ENCODE measurements at places on chromosomes 16 and 17.

GRCh38 chr17:64683796-64684195 lies 21.7 kb upstream of the SMURF2 start:
- DNase-seq = no peak

- DNase-seq = no peak
These were observed 82.9 kb upstream of the GPRC5B start for GRCh38 chr16:19967561-19967960.

DNA sequence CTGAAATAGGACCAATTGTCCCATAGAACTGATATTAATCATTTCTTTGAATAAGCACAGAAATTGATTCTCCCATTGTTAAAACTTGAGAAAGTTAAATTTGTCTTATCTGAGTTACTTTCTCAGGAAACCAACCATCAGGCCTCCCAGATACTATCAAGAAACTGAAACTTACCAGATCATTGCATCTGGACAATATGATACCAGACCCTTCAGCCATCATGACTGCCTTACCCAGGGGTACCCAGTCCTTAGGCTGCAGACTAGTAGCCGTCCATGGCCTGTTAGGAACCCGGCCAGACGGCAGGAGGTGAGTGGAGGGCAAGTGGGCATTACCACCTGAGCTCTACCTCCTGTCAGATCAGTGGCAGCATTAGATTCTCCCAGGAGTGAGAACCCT lies 7.8 kb downstream of the STXBP4 start:
- DNase-seq = no peak

DNA sequence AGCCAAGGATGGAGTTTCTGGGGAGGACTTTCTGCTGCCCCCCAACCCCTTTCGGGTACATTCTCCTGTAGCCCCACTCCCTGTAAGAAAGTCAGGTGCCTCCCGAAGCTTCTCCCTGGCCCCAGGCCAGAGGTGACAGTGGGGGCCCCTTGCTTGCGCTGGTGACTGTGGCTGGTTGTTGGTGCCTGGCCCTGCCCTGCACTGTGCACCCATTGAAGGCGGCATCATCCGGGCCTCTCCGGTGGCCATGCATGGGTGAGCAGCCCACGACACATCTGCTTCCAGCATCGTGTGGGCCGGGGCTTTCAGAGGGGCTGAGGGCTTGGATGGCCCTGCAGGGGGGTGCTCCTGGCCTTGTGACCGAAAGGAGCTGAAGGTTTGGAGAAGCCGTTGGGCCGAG lies 297.0 kb downstream of the SEC14L1 start:
- no peak for DNase-seq

DNA sequence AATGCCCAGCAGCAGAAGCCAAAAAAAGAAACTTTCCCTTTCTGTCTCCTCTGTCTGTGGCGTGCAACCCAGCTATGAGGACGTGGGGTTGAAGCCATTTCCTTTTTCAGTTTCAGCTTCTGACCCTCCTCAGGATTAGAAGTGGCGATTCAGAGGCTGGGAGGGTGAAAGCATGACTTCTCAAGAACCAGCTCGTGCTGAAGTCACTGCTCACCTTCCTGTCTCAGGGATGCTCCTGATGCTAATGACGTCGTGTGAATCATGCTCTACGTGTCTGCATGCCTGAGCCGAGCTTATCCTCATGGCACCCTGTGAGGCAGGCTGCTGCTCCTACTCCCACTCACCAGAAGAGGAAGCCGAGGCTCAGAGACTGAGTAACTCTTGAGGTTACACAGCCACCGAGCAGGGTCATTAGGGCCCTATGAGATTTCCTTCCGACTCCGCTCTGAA lies 5.7 kb upstream of the LPO start:
- no peak for DNase-seq

DNA sequence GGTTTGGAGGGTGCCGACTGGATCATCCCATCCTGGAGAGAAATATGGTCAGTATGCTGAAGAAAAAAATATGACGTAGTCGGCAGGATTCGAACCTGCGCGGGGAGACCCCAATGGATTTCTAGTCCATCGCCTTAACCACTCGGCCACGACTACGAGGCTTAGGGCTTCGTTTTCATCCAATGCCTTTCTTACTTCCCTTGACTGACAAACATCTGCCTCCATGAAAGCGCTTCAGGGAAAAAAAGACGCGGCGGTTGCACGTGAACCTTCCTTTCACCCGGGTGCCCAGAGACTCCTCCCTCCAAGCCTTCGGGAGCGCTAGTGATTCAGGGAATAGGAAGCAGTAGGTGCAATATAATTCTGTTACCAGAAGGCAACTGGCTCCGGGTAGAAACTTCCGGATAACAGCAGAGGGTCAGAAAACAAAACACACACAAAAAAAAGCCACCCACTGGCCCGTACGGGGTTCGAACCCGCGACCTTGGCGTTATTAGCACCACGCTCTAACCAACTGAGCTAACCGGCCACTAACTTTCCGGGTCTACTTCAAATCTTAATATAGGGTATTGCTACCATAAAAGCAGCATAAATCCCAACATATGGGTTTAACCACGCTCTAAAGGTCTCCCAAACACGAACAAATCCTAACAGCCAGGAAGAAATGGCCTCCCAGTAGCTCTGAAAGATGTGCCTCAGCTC lies 16.3 kb upstream of the AURKB start:
- DNase-seq = peak; percentile 69

DNA sequence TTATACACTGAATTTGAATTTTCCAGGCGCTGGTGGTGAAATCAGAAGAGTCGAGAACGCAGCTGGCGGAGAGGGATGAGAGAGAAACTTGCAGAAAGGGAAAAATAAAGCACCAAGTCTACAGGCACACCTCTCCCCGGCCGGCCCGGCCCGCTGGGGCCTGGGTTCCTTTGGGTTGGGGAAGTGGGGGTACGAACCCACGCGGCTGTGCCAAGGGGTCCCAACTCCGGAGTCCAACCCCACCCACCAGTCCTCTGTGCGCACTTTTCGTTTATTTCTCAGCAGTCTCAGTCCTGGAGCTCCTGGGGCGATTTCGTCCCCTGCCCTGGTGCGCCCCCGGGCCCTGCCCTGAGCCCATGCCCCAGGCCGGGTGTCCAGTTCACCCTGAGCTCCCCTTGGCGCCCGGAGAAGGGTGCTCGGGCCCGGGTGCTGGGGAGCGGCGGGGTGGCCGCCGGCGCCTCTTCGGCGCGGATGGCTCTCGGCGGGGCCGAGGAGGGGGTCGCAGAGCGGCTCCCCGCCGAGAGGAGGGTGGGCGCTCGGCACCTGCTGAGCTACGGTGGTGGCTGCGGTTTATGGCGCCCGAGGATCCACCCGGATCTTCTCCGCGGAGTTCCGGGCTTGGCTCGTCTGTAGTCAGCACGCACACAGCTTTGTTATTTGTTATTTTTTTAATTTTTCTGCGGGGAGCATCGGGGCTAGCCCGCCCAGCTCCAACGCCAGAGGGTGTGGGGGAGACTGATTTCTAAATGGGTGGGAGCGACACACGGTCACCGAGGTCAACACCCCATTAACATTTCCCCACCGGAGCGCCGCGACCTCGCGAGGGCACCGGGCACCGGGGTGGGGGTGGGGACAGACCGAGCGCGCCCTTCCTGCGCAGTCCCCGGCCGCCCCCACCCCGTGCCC lies 15.7 kb upstream of the CBX8 start:
- no peak for DNase-seq

DNA sequence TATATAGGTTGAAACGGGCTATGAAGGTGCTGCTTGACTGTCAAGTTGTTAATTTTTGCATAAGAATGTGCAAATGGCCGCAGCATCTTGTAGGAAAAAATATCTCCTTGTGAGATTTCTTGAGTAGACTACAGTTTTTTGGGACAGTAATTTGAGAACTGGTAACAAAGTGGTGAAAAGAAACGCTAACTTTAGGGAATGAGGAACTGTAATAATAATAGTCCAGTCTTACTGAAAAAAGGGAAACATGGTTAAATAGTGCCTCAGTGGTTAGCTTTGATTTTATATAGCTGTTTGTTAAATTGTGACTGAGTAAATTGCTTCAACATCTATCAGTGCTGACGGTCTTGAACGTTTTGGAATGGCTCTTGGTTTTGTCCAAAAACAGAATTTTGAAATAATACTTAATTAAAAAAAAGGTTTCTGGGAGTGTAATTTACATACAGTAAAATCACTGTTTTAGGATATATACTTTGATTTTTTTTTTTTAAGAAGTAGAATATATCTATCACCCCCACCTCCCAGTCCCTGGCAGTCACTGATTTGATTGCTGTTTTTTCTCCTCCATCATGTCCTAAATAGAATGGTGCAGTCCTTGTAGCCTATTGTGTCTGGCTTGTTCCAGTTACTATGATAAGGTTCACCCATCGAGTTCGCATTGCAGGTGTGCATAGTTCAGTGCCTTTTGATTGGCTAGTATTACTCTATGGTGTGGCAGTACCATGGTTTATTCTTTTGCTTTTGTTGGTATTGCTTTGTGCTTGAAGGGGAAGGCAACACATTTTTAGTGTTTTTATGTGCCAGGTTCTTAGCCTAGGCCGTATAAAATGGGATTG lies 2.8 kb downstream of the HAPSTR1 start:
- no peak for DNase-seq

GRCh38 chr16:67216612-67217490 lies 10.1 kb upstream of the TMEM208 start:
- no peak for DNase-seq

DNA sequence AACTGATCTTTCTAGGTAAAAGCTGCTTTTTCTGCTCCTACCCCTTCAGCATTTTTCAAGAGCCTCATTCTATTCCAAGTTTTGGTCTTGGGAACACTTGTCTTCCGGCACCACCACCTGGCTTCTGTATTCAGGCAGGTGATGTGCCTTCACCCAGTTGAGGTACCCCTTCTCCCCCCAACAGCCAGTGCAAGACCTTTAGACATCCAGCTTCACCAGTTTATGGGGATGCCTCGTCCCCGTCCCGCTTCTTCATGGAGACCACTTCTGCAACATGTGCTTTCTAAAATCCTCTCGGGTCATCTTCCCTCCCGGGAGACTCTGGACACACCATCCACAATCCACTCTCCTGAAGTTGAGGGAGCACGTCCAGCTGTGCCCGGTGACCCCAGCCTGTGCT lies 69.9 kb downstream of the SRCIN1 start:
- no peak for DNase-seq

DNA sequence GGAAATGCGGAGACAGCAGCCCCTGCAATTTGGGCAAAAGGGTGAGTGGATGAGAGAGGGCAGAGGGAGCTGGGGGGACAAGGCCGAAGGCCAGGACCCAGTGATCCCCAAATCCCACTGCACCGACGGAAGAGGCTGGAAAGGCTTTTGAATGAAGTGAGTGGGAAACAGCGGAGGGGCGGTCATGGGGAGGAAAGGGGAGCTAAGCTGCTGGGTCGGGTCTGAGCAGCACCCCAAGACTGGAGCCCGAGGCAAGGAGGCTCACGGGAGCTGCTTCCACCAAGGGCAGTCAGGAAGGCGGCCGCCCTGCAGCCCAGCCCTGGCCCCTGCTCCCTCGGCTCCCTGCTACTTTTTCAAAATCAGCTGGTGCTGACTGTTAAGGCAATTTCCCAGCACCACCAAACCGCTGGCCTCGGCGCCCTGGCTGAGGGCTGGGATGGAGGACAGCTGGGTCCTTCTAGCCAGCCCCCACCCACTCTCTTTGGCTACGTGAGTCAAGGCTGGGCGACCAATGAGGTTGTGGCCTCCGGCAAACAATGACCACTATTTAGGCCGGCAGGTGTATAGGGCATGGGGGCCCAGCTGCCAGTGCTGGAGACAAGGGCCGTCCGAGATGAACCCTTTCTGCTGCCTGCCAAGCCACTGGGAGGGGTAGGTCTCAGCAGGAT lies 507 bp downstream of the SERPINF1 start:
- DNase-seq = no peak

DNA sequence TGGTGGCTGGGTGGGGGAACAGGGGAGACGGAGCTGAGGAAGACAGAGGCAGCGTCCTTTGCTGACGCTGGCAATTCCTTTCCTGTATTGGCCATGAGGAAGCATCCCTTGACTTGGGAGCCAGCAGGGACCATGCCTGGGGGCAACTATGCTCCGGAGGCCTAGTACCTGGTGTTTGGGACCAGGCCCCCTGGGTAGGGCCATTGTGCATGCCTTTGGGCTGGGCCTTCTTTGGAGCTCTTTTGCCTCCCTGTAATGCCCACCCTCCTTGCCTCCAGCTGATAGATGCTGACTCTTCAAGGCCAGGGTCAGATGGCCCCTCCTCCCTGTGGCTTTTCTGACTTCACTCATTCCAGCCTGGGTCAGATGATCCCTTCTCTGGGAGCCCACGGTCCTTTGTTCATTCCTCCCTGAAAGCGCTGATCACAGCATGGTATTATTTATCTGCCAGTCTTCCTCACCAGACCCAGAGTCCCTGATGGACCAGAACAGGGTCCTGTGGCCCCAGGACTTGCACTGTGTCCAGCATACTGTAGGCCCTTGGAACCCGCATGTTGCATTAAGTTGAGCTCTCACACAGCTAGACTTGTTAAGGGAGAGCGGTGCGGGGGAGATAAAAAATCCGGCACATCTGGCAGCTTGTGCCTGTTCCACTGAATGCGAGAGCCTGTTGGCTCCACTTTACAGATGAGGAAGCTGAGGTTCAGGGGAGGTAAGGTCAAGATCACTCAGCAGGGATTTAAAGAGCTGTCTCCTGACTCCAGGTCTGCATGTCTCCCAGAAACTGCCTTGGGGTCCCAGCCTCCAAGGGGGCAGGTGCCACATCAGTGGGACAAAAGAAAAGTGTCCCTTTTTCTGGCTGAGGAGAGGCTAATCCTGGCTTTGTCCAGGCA lies 2.9 kb downstream of the STARD3 start:
- DNase-seq = no peak

DNA sequence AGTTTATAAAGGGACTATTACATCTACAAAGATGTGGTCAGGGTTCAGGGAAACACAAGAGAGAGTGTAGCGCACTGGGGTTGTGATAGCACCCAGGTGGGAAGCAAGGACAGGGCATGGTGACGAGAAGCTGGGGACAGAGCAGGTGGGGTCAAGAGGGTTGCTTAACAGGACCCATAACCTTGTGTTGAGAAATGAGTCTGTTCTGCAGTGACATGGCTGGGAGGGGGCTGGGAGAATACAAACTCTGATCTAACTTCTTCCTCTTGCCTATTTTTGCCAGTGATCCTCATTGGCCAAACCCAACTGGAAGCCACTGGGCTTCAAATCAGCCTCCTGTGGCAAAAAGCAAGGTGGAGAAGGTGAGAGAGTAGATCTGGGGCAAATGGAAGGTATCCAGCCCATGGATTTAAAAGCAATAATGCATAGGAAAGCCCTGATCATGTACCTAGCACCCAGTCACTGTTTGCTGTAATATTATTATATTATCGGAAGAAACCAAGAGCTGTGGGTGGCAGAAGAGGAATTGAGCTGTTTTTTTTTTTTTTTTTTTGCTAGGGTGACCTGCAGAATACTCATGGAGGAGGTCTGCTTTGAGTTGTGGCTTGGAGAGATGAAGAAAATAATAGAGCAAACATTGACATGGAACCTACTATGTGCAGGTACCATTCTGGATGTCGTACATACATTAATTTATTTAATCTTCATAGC lies 76.9 kb upstream of the ZFHX3 start:
- DNase-seq = no peak

All from activated naive CD4-positive, alpha-beta T cell treated with anti-CD3 and anti-CD28 coated beads, Interleukin-2, amount 50 U/mL, for 72 hours (primary cell).